ENCODE measurements at places on chromosomes 16 and 17. TPM values are rescaled to one million over a fixed set of nuclear protein-coding genes. Genes with fewer than 3 reads are reported as not detected.

DNA sequence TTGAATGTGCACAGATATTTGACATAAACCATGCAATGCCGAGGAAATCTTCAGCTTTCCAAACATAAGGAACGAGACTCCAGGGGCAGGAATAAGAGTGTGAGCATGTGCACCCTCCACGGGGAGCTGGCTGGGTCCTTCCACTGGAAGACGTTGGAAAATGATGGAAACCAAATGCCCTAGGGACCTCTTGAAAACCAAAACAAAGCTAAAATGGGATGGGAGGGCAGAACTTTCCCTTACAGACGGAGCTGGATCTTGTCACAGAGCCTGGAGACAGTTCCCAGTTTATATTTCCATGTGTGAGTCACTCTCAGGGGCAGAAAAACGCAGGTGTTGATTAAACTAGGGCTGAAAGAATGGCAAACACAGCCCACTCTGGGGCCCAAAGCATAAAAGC lies 34.4 kb upstream of the DNAH17 start:
- no peak overlapping the region for H3K4me3 ChIP-seq
- no peak for DNase-seq
- no peaks in the 10 kb centered on the region for H3K4me1 ChIP-seq
- H3K27ac ChIP-seq, result no peak overlapping the region

Gene ABCA10
- 0.49 TPM for polyA plus RNA-seq

GRCh38 chr16:52167328-52167727 lies 379.6 kb downstream of the TOX3 start:
- H3K4me3 ChIP-seq, result no peak overlapping the region
- no peak overlapping the region for H3K27ac ChIP-seq
- no peaks in the 10 kb centered on the region for H3K36me3 ChIP-seq
- no peaks in the 10 kb centered on the region for H3K27me3 ChIP-seq
- no peaks in the 10 kb centered on the region for H3K4me1 ChIP-seq

- peaks cover 7% of the 10 kb centered on the region for H3K27me3 ChIP-seq
- peak overlapping the region; percentile 41 for H3K27ac ChIP-seq
- H3K4me1 ChIP-seq, result peaks cover 87% of the 10 kb centered on the region
- no peak overlapping the region for H3K4me3 ChIP-seq
Observed at GRCh38 chr17:65029605-65030336, 26.8 kb downstream of the GNA13 start.

DNA sequence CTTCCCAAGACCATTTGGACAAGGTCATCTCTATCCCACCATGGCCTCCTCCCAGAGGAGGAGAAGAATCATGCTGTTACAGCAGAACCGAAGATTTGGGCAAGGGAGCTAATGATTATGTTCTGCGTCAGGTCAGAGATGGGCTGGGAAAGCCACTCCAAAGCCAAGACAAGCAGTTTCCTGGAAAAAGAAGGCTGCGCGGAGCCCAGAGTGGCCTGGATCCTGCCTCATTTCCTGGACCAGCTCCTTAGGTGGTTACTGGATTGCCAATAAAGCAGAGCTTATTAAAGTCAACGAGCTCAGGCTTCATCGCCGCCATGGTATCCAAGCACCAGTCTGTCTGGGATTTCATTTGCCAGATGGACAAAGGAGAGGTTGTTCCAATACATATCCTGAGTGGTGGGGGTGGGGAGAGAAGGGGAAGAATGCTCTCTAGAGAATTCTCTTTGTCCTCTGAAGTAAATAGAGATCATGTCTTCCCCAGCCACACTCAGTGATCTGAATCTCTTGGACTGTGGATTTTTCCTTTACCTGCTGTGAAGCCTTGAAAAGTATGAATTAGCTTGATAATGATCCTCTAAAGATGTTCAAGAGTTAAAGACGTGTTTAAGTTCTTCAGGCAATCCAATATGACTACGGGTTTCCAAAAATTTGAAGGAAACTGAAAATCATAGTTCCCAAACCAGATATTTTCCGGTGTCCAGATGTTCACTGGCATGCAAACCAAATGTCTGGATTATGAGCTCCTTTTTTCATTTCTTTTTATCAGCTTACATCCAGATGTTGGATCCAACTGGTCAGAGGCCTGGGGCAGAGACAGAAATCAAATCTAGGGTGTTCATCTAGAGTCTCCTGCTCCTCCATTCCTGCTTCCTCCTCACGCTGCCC lies 17.7 kb downstream of the PRAC1 start:
- H3K36me3 ChIP-seq, result no peaks in the 10 kb centered on the region
- no peak overlapping the region for H3K4me3 ChIP-seq
- DNase-seq, result no peak
- H3K27me3 ChIP-seq, result peaks cover 23% of the 10 kb centered on the region

Gene MVP
- 142 TPM for polyA plus RNA-seq

Gene OMG
- 0.28 TPM for polyA plus RNA-seq
